ENCODE measurements at places on chromosomes 11 and 22.
A peak's percentile ranks its signal among the peaks of the same experiment; 100 is the strongest.

DNA sequence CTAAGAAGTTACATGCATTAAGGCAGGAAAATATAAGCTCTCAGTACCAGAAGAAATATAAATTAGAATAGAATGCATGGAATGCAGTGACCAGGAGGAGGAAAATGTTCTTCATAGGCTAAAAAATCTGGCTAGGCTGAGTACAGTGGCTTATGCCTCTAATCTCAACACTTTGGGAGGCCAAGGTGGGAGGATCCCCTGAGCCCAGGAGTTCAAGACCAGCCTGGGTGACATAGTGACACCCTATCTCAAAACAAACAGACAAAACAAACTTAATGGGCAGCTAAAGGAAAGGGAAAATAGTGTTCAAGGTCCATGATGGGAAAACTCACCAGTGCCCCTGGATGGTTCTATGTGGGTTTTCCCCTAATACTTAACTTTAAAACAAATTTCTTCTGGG, 78.3 kb upstream of the RASSF10 start:
- no peak for DNase-seq

GRCh38 chr11:130220311-130221035, 60.9 kb downstream of the ST14 start:
- no peak for DNase-seq

GRCh38 chr11:119530509-119530908, 107.5 kb upstream of the THY1 start:
- DNase-seq = no peak

- DNase-seq = peak; percentile 72
Observed at GRCh38 chr22:31098632-31099110, 8.7 kb downstream of the SELENOM start.

GRCh38 chr22:43777286-43777685, 34.8 kb downstream of the EFCAB6 start:
- no peak for DNase-seq

- peak; percentile 87 for DNase-seq
Observed at GRCh38 chr22:25362215-25362882, 142.9 kb downstream of the CRYBB2 start.

DNA sequence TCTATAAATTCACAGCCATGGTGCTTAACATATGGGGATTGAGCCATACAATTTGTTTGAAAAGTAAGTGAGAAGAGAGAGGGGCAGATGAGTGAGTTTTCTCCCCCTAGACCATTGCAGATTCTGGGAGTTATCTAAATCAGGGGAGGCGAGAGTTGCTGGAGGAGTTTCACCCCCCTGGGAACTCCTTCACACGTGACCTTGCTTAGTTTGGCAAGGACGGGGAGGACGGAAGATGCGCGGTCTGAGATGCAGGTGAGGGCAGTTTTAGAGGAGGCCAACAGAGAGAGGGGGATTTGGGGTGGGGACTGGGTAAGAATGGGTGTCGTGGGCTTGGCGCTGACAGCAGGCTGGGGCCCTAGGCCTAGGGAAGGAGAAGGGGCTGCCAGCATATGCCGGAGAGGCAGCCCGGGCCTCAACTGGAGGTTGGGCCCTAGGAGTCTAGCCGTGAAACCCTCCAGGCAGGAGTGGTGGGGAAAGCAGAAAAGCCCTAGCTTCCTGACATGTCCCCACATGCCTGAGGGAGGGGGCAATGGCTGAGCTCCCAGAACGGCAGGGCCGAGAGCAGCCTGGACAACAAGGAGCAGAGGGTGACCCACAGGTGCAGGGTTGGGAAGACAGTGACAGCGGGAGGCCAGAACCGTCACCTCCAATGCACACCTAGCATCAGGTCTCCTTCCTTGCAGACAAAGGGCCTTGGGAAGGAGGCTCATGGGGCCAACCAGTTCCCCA, 63.9 kb downstream of the ELFN2 start:
- no peak for DNase-seq

DNA sequence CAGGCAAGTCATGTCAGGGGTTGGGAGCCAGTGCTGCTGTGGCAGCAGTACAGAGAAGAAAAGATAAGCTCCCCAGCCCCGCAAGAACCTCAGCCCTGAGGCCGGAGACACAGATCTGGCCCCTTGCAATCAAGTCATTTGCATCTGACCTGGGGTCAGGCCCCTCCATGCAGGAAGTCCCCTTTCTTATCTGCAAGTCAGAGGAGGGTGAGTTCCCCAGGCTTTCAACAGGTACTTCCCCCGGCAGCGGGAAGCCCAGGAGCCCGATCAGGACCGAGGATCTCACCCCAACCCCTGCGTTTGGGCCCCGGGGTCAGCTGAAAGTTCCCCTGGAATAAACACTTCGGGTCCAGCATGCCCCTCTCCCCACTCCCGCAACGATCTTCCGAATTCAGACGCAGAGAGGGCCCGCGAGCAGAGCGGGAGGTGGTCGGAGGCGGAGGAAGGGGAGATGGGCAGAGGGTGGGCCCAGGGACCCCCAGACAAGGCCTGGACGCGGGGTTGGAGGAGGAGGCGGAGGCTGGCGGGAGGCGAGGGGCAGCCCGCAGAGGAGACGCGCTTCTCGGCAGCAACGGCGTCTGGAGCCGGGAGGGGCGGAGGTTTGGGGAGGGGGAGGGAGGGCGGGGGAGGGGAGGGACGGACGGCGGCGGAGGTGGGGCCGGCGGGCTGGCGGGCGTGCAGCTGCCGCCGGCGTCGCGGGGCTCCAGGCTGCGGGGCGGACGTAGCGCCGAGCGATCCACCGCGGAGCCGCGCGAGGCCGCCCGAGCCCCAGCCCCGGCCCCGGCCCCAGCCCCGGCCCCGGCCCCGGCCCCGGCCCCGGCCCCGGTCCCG, at the start of gene TSPAN18:
TSPAN18 (plus strand) TSS at position 680 of the 831 bp plus-strand sequence. CDS start 179,455 bp downstream, outside the sequence.
- DNase-seq = peak; percentile 63

GRCh38 chr11:30446520-30446919, 123.6 kb downstream of the ARL14EP start:
- DNase-seq = no peak

DNA sequence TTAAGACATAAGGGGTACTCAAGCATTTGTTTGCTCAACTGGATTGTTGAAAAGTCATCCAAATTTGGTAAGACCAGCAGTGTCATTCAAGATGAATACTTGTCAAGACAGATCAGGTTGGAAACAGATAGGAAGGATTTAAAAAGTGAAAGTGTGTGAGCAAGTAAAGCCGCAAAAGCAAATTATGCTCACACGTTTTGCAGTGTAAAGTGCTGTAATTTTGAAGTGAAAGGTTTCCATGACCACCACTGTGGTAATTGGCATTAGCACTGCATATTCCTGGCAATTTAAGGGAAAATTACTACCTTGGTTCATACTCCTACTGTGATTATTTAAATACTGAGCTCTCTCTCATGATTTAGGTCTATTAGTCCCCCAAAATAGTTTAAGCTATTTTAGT, 704.1 kb upstream of the CCDC179 start:
- no peak for DNase-seq

DNA sequence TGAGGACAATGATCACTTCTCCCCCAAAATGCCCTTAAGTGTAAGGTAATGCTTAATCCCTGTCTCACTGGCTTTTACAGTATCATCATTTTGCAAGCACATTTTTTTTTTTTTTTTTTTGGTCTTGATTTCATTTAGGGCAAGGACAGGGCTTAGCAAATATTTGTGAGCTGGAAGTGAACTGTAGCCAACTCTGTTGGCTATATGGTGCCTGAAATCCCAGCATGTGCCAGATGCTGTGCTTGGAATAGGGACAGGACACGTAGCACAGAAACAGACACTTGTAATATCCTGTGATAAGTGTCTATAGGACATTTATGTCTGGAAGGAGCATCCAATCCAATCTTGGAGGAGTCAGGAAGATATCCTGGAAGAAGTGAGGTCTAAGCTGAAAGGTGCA, 198.3 kb downstream of the NAV2 start:
- no peak for DNase-seq

DNA sequence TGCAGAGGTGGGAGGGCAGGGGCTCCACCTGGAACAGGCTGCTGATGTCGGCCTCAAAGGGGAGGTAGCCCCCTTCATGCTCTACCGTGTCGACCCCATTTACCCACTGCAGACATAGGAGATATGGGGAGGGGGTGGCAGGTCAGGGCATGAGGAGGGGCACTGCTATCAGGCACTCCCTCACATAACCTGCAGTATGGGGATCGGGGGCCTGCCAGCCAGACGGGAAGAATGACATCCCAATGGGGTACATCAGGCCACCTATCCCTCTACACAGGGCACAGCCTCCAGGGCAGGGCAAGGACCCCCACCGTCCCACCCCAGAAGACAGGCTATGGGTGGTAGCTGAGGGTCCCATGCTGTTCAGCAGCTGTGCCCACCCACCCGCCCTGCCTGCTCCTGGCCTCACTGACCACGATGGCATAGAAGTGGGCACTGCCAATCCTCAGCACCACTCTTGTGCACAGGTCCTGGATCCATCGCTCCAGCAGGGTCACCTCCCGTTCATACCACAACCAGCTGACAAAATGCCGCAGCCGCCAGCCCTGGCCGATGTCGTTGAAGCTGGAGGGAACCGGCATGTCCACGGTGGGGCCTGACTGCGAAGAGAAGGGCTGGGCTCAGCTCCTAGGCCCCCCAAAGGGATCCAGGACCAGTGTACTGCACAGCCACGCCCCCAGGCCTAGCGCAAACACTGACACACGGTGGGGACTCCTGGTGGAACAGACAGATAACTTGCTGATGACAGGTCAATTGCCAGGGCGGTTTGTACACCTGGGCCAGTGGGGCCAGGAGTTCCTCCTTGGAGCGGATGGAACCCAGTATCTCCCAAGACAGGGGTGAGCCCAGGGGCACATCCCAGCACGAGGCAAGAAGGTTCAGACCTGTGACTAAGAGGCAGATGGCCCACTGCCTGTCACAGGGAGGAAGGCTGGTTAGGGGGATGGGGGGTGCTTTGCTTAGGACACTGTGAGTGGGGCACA, 24.1 kb downstream of the RGL4 start:
- no peak for DNase-seq

- no peak for DNase-seq
Observed at GRCh38 chr11:106446955-106447354, 369.5 kb downstream of the AASDHPPT start.

DNA sequence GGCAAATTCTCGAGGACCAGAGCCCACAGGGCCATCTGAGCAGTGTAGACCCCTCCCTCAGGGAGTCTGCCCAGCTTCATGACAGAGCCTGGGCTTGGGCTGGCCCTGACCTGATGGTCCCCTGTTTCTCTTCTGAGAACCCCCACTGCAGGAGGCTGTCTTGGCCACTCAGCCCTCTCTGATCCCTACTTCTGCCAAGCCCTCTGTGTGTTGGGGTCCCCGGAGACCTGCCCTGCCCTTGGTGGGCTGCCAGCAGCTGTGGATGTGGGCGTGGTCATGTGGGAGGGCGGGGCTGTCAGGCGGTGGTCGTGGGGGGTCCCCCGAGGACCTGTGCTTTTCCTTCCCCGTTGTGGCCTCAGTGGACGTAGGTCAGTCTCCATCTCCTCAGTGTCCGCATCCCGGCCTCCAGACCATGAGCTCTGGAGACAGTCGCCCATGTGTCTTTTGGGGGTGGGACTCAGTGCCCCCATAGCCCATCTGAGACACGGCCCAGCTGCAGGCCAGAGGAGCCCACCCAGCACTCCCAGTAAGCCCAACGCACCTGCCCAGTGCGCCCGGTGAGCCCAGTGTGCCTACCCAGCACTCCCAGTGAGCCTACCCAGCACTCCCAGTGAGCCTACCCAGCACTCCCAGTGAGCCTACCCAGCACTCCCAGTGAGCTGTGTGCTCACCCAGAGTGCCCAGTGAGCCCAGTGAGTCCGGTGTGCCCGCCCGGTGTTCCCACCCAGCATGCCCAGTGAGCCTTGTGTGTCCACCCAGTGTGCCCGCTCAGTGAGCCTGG, 409.2 kb downstream of the TBC1D22A start:
- no peak for DNase-seq

DNA sequence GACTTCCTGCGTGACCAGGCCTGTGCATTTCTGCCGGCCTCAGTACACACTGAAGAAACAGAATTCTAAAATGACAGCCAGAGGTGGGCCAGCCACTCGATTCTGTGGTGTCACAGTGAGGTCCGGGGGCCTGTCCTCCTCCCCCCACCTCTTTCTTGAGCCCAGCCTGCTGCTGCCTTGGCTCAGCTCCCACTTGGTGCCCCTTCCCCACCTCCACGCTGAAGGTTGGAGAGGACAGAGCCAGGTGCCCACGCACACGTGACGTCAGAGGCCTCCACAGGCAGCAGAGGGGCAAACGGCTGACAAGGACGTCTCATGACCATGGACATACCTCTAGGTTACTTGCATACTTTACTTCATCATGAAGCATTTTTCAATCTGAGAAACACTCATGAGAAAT, 78.0 kb upstream of the SHANK2 start:
- no peak for DNase-seq

- DNase-seq = no peak
Observed at GRCh38 chr22:38317995-38318715, 922 bp upstream of the CSNK1E start.

GRCh38 chr22:41551877-41552582, 7.8 kb upstream of the POLR3H start:
- DNase-seq = no peak

DNA sequence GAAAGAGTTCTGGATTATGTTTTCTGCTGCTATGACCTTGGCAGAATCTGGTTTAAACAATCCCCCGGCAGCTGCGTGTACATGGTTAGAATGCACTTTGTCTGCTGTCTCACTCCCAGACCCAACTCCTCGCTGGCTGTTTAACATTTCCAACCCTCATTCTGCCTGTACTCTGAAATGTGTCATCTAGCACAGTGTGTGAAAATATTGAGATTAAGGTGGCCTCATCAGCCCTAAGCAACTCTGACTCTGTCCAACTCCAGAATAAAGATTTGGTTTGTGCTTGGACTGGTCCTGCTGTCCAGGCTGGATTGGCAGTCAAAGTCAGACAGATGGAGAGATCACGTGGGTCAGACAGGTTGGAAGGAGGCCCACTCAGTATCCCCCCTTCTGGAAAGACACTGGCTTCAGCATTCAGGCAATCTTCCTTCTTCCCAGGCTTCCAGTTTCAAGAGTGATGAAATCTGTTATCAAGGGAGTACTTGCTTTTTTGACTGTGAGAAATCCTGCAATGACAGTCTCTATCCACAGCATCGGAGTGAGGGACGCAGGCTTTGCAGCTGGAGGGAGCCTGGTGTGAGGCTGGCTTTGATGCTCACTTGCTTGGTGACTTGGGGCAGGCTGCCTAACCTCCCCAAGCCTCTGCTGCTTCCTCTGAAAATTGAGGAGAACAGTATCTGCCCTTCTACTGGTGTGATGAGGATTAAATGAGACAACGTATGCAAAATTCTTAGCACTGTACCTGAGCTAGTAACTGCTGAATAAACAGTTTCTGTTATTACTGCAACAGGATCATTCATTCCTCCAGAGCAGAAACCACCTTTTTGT, 29.8 kb downstream of the ABTB2 start:
- no peak for DNase-seq

DNA sequence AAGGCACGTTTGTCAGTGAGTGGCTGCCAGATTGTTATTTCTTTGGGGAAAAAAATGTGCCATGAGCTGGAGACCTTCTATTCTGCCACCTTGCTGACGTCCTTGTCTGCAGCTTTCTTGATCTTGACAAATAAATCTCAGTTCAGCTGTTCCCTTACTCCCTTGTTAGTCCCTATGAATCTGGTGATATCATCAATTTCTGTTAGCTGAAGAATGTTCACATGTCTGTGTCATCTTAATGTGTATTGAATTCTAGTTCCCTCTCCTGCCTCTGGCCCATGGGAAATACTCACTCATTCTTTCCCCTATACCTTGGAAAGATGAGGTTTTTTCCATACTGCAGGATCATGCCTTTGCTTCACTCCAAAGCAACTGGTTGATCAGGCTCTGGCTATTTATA, 649.9 kb upstream of the API5 start:
- no peak for DNase-seq

All from nephron progenitor cell (in vitro differentiated cells).